T-helper 1 cell (primary cell): ENCODE measurements at places on chromosomes 1 and 21.

GRCh38 chr1:45403298-45403697 is 63.1 kb upstream of the MUTYH start:
- DNase-seq = no peak

DNA sequence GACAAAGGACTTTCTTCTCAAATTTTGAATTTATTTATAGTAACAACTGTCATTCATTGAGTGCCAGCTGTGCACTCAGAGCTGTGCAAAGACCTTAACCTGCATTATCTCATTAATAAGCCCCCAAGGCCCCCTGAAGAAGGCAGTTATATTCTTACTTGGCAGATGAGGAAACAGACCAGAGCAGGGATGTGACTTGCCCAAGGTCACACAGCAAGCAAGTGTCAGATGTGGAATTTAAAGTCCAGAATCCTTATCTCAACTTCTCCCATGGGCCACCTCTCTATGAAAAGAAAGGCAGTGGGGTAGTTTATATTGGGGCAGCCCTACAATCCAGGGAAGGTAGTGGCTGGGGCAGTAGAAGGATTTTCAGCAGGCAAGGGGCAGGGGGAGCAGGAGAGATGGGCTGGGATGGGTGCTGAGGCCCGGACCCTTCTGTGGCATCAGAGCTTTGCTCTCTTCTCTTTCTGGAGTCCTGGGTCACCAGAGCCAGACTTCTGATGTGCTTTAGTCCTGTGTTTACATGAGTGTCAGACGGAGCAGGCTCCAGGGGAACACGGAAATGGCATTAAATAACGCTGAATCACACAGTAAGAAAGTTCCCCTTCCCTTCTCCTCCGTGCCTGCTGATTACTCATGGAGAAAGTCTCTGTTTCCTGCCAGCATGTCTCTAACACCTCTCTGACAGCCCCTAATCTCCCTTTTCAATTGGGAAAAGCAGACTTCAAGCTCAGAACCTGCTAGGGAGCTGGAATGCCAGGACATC is 39.5 kb downstream of the EPHB2 start:
- DNase-seq = no peak

- DNase-seq = no peak
Observed at GRCh38 chr1:208988811-208989222, 594.7 kb upstream of the CAMK1G start.

DNA sequence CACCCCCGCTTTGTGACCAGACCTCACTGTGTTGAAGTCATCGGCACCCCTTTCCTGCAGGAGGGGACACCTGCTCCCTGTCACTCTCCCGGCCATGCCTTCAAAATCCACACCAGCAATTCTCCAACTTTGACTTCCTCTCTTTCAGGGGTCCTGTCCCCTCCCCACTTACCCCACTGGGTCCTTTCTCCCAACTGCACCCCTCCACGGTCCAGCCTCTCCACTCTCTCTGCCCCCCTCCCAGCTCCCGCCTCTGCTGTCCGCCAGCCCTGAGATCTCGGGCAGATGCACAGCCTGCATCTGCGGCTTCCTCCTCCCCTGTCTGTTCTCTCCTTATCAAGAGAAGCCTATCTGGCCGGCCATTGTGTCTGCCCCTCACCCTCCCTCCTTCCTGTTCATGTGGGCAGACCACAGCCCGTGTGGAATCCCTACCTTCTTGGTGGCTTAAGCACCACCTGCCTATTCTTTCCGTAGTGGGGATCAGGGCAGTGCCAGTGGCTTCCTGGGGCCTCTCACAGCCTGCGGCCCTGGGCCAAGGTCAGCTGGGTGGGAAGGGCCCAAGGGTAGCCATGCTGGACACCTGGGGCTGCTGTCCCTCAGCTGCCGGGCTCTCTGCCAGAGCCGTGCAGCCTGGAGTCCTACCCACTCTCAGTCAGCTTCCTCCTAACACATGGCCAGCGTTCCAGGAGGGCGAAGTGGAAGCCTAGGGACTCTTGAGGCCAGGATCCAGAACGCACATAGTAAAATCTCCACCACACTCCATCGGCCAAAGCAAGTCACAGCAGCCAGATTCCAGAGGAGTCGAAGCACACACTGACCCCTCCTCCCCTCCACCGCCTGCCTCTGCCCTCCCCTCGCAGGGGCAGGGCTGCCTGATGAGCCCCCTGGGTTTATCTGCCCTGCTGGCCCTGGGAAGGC is 5.1 kb upstream of the HES4 start:
- no peak for DNase-seq

- DNase-seq = no peak
Observed at GRCh38 chr1:4796161-4797015, 142.0 kb downstream of the AJAP1 start.

DNA sequence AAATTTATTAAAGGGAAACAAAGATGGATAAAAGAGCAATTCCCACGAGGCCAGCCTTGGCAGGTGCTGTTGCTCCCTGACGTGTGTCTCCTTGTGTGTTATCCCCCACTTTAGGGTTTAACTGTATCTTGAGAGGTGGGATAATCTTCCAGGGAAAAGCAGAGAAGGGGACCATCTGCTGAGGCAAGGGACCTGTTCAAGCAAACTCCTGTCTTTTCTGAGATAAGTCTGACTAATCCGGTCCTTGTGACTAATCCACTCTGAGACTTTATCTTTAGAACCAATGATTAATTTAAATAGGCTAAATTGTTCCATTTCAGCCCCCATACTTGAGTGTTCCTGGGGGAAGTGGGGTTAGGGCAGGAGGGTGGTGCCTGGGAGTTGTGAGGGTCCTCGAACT is 163.6 kb downstream of the CAMTA1 start:
- DNase-seq = no peak

GRCh38 chr1:17545356-17545755 is 5.9 kb downstream of the ARHGEF10L start:
- no peak for DNase-seq

DNA sequence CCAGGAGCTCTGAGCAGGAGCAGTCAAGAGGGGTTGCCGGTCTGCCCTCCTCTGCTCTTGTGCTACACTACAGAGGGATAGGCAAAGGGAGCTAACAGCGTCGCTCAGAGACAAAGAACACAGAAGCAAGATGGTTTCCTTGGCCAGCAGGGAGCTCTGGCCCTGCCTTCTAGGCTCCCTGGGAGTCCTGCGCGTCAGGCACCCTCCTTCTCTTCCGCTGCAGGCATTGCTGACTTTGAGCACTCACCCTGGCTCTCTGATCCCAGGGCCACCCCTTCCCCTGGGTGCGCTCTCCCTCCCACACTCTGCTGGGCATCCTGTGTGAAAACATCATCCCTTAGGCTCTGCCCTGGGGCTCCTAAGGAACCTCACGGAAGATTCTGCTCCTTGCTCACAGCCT is 489 bp downstream of the TNNI1 start:
- DNase-seq = no peak

DNA sequence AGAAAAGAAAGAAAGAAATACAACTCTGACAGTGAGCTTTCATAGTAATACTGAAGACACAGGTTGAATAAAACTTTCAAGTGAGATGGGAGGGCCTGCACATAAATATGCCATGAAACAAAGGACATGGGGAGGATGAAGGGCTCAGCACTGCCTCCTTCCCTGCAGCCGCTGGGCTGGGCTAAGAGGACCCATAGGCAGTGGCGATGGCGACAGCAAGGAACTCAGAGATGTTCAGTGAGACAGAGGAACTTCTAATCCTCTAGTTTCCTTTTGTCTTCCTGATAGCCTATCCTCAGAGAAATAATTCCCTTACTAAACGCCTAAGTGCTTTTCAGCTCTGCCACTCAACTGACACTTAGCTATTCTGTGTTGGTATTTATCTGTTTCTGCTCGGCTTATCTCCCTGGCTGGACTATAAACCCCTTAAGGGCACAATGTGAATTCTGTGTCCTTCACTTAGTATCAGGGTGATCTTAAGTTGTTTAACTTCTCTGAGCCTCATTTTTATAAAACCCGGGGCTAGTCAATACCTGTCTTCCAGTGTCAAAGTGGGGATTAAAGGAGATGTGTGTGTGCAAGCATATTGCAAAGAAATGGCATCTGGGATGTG is 24.4 kb upstream of the IER5 start:
- no peak for DNase-seq

- DNase-seq = no peak
Observed at GRCh38 chr1:228006786-228007048, at the start of gene WNT3A. TSS of gene WNT3A (plus strand) at chr1:228006998. CDS start at chr1:228007129, 131 bp downstream.

DNA sequence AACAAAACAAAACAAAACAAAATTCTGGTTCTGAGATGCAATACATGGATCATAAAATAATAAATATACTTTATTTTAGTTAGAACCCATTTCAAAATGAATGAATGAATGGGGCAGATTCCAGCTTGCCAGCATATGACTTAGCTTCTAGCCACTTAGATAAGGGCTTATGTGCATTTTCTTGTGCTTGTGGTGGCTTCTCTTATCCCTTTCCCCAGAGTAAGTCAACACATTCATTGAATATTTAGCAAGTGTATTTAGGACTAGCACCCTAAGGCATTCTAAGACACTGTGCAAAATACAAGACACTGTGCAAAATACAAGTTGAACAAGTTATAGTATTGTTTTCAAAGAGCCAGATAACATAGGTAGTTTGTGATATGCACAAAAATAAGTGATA is 4.7 kb downstream of the ADIPOR1 start:
- no peak for DNase-seq

- DNase-seq = no peak
Observed at GRCh38 chr1:113109908-113110554, 37.0 kb downstream of the LRIG2 start.

GRCh38 chr1:2125350-2126211 is 69.0 kb downstream of the FAAP20 start:
- no peak for DNase-seq

- DNase-seq = no peak
Observed at GRCh38 chr1:77026135-77026534, 158.9 kb downstream of the ST6GALNAC5 start.

DNA sequence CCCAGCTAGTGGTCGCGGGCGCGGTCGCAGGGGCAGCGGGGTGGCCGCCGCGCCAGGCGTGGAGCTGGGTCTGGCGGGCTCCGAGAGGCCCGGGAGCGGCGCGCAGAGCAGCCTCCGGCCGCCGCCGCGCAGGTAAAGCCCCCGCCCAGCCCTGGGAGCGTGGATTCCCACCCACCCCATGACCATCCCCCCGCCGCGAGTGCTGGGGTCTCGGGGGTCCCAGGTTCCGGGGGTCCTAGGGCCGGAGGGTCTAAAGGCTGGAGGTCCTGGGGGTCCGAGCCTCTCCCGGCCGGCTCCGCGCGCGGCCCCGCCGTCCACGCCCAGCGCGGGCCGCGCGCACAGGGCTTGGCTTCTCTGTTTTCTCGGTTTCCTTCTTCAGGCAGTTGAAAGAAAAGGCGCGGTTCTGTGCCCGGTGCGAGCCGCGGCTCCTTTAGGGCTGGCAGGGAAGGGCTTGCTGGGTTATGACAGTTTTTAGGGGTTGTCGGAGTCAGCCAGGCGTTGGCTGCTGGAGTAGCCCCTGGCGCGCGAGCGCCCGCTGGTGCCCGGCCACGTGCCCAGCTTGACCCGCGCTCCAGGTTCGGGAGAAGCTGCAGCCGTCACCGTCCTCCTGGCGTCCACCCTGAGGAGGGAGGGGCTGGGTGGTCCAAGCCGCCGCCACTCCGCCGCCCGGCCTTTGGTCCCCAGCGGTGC is 359 bp downstream of the LRRC3 start:
- DNase-seq = no peak

- DNase-seq = no peak
Observed at GRCh38 chr1:95084317-95085176, 11.8 kb upstream of the ALG14 start.

GRCh38 chr21:18369115-18369514 is 34.5 kb downstream of the TMPRSS15 start:
- no peak for DNase-seq

- no peak for DNase-seq
Observed at GRCh38 chr1:29218223-29218622, 12.5 kb downstream of the MECR start.

GRCh38 chr1:16080422-16081150 is 7.1 kb upstream of the FAM131C start:
- no peak for DNase-seq

DNA sequence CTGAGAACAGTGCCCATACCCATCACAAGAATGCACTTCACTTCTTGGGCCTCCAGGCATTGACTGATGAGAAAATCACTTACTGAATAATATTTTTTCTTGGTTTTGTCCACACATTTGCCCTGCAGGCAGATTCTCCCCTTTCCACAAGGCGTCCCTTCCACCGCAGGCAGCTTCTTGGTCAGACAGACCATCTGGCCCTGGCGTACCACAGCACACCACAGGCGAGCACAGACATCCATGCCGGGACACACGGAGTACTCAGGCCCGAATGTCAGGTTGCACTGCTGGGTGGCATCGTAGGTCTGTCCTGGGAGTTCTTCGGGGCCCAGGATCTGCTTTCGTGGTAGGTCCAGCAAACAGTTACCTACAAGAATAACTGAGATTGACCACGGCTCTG is 32.5 kb downstream of the ADAMTS5 start:
- DNase-seq = no peak

GRCh38 chr1:225933072-225933471 is 7.9 kb downstream of the LEFTY2 start:
- DNase-seq = no peak

- DNase-seq = no peak
Observed at GRCh38 chr1:57520743-57521515, 97.1 kb upstream of the DAB1 start.

DNA sequence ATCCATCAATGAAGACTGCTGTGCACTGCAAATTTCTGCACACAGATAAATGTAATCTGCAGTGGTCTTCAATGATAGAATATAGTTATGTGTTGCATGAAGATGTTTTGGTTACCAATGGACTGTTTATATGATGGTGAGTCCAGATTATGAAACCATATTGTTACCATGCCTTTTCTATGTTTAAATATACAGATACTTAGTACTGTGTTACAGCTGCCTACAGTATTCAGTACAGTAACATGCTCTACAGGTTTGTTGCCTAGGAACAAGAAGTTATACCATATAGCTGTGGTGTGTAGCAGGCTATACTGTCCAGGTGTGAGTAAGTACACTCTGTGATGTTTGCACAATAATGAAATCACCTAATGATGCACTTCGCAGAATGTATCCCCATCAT is 40.8 kb downstream of the SORT1 start:
- no peak for DNase-seq

- DNase-seq = no peak
Observed at GRCh38 chr1:150005606-150006005, 4.9 kb downstream of the OTUD7B start.

DNA sequence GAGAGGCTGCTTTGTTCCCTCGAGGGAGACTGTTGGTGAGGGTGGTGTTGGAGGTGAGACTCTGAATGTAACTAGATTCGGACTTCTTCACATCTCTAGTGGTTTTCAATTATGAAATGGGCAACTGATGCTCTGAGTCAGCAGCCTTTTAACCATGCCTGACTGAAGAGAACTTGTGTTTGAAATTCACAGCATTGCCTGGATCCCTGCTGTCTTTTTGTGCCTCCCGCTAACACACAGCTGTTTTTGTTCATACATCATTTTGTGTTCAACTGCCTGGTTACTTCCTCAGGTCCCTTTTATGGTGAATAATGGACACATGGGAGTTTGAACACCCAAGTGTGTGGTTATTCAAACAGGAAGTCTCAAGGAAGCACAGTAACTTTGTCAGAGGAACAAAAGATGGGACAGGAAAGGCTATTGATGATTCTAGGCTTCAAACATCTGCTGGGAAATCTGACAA is 16.8 kb downstream of the LAMC1 start:
- DNase-seq = no peak
